ENCODE measurements at places on chromosomes 16 and 17.
A peak's percentile ranks its signal among the peaks of the same experiment; 100 is the strongest.

- DNase-seq, result peak; percentile 84
Measured at GRCh38 chr17:40290629-40291280, 3.1 kb downstream of the CDC6 start.

GRCh38 chr17:35170968-35171771, 23.0 kb downstream of the SLC35G3 start:
- DNase-seq, result no peak

GRCh38 chr17:78313735-78314648, 45.9 kb downstream of the SOCS3 start:
- DNase-seq, result peak; percentile 41

GRCh38 chr16:17566656-17567450, 96.1 kb upstream of the XYLT1 start:
- no peak for DNase-seq

DNA sequence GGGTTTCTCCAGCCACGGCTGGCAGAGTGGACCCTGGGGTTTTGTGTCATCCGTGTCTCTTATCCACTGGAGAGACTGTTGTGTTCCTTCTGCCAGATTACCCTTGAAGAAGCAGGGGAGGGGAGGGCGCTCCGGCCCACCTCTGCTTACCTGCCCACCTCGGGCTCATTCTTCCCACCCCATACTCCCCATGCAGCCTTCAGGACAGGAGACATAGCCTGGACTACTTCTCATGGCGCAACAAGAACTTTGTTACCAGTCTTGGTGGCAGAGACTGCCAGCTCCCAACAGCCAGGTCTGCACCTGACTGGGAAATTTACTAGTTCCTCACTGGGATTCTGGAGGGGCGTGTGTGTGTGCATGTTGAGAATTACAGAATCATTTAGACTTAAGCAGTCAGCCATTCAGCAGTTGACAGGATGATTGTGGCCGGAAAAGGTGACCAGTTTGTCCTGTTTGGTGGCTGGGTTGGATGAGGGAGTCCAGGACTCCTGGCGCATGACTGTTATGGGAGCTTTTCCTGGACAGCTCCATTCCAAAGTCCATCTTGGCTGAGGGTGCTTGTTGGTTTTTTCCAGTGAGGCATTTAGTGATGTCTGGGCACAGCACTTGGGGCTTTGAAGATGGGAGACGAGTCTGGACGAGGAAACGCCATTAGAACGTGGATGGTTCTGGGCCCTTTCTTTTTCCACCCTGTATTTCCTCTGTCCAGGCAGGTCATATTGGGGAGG, 8.7 kb downstream of the GSE1 start:
- no peak for DNase-seq

GRCh38 chr17:55162556-55162946, 102.2 kb upstream of the HLF start:
- no peak for DNase-seq

Data from astrocyte (in vitro differentiated cells and primary cell).